ENCODE measurements at places on chromosomes 4 and X.

GRCh38 chr4:73450398-73451004, 14.5 kb downstream of the AFP start:
- DNase-seq, result no peak

- DNase-seq, result no peak
Observed at GRCh38 chr4:41620594-41621256, 82.8 kb downstream of the LIMCH1 start.

- DNase-seq, result peak; percentile 22
Observed at GRCh38 chr4:74370912-74371311, 6.0 kb downstream of the EREG start.

- DNase-seq, result peak; percentile 10
Observed at GRCh38 chr4:83276299-83277040, 8.1 kb downstream of the COQ2 start.

DNA sequence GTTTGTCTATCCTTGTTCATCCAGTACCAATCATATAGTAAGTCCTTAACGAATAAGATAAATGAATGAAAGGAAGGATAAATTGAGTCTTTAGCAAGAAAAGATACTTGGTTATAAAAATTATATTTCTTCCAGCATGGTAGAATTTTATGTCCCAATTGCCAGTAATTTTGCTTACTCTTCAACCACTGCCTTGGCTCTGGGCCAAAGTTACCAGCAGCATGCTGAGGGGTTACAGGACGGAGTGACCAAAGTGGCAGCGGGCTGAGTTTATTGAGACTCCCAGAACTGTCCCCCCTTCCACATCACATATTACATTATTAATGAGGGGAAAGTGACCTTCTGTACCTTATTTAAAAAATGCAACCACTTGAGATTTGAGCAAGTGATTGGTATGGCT, 121.7 kb downstream of the RASGEF1B start:
- no peak for DNase-seq

DNA sequence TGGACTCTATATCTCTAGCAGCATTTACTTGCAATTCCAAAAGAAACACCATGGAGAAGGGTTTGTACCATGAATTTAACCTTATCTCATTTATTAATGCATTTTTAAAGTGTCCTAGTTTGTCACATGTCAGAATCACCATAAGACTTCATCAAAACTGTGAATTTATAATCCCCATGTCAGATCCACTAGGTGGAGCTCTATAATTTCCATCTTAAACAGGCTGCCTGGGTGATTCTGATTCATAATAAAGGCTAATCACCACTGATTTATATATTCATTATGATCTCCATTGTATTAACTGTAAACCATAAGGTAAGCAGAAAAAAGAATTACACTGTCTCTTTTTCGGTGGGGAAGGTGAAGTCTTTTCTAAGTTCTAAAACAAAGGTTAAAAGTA, 4.0 kb downstream of the TCEAL2 start:
- no peak for DNase-seq

DNA sequence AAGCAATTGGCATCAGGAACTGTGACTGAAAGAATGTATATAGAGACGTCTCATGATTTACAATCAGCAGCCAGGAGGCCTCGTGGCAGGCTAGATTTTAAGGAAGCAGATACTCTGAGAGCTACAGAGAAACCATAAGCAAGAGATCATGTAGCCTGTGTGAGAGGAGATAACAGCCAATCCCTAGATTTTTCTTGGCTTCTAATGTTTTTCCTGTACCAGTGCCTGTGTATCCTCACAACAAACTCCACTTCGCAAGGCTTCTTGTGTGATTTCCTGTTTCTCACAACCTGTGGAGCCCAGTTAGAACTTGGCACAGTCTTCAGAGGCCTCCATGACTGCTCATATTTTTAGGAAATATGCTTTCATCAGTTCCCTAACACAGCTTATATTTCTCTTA, 147.9 kb downstream of the PTCHD1 start:
- DNase-seq, result no peak

- no peak for DNase-seq
Observed at GRCh38 chrX:129649268-129650182, 5.2 kb downstream of the APLN start.

- DNase-seq, result no peak
Observed at GRCh38 chrX:149827254-149827653, 45.5 kb downstream of the MAGEA9 start.

DNA sequence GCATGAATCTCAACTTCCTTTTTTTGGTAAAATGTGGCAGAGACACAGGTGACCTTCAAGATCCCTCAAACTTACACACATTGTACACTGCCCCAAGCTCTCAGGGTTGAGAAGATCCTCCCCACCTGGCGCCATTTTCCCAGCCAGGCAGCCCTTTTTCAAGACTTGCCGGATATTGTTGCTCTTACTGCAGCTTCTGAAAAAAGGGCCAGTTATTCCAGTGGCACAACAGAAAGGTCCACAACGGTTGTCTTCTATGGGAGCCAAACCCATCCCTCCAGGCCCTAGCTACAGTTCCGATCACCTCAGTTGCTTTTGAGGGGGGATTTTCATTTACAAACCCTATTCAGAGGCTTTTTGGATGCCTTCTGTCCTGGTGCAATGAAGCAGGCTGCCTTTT, 101.1 kb downstream of the CHIC2 start:
- DNase-seq, result no peak

DNA sequence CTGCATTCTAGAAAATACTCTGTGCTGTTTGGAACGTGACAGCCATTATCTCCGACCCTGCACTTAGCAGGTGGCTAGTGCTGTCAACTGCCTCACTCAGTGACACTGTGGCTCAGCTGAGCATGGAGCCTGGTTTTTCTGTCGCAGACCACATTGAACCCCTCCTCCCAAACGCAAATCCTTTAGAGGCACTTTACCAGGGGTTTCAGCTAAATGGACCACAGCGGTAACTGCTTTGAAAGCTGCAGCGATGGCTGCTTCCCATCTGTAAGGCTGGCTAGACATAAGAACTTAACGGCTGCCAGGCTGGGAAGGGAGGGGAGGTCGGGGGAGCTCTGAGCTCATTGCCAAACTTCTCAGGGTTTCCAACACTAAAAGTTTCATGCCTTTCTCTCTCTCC, 8.1 kb downstream of the SLC34A2 start:
- no peak for DNase-seq

DNA sequence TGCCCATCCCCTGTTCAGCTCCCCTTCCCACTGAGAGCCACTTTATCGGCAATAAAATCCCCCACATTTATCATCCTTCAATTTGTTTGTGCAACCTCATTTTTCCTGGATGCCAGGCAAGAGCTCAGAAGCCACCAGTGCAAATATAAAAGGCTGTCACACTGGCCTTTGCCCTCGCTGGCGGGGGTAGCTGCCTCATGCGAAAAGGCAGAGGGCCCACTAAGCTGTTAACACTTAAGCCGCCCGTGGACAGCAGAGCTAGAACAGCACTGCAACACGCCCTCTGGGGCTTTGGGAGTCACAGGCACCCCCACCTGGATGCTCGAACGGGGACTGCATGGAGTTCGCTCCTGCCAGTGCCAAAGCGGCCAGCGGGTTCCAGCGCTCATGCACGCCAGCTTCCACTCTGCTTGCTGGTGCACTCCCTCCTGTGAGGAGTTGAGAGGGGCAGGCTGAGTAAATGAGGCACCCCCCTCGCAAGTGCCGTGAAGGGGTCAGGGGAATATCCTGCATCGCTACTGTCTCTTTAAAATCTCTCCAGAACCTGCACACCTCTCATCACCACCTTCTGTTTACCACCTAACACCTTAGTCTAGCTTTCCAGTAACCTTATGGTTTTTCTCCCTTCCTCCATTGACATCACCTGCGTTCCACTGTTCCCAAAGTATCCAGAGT, 99.5 kb downstream of the SORBS2 start:
- DNase-seq, result no peak

DNA sequence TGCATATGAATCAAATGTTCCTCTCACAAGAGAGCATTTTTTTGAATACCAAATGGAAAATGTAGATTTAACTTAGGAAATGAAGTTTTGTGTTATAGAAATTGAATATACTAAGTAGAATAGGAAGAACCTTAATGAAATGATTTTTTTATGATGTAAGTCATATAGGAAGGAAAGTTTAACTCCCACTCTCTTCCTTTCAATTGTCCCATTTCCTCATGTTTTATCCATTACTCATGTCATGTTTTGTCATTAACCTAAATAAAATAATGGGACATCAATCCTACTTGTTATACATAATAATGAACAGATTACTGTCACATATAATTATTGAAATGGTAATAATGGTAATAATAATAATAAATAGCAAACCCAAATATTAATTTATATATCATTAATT, 22.7 kb upstream of the SRD5A3 start:
- no peak for DNase-seq

GRCh38 chr4:147560625-147561024, 56.6 kb upstream of the TMEM184C start:
- no peak for DNase-seq

- no peak for DNase-seq
Observed at GRCh38 chr4:145414226-145414625, 67.4 kb upstream of the SMAD1 start.

DNA sequence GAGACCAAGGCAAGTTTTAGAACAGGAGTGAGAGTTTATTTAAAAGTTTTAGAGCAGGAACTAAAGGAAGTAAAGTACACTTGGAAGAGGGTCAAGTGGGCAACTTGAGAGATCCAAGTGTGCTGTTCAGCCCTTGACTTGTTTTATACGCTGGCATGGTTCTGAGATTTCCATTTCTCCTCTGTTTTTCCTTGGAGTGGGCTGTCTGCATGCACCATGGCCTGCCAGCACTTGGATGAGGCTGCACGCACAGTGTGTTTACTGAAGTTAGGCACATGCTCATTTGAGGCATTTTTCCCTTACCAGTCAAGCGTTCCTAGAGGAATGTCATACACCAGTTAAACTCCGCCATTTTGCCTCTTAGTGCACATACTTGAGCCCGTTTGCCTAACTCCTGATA, 8.7 kb upstream of the ZNF674 start:
- DNase-seq, result no peak

- peak; percentile 32 for DNase-seq
Observed at GRCh38 chrX:136028383-136028984, 43.2 kb downstream of the SLC9A6 start.

GRCh38 chrX:137425986-137426385, 139.9 kb upstream of the ZIC3 start:
- DNase-seq, result no peak

GRCh38 chr4:127370604-127371003, 262.2 kb upstream of the INTU start:
- DNase-seq, result no peak

DNA sequence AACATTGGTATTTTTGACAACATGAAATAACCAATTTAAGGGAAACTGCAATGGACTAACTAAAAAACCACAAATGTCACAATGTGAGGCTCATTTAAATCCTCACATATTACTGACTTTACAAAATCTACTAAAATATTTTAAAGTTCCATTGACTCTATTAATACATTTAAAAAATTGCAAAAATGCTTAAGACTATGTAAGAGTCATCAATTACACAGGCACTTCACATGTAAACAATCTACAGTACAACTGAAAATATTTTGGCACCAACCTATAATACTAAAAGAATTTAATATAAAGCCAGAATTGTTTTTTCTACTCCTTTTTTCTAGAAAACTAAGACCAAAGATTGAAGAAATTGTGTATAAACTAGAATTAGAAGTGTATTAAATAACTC, 76.8 kb upstream of the RBMXL3 start:
- DNase-seq, result no peak

GRCh38 chrX:5716666-5717065, 512.0 kb downstream of the NLGN4X start:
- no peak for DNase-seq

- DNase-seq, result no peak
Observed at GRCh38 chr4:162360369-162361149, 196.8 kb upstream of the FSTL5 start.

DNA sequence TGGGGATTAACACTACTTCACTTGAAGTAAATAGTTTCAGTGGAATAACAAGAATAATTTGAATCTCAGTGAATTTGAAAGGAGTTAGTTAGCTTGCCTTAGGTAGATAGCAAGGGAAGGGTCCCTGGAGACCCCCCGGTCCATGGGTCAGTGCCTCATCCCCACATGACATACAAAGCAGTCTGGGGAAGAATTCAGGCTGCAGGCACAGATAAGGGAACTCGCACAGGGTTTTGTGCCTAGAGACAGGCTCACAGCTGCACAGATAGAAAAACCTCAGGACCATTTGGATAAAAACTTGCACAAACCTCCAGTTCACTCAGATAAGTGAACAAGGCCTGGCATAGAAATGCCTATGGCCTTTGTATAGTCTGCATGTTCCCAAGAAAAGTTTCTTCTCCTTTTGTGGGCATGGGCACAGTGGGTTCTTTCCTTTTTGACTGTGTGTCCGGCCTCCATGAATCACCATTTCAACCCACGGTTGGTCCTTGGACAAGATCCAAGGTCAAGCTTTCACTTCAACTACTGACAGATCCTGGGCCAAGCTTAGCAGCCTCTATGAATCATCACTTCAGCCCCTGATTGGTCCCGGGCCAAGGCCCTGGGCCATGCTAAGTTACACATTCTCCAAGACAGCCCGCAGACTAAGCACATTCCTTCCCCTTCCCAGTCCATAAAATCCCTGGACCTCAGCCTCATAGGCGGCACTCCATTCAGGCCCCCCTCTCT, 108.3 kb upstream of the KLHL4 start:
- no peak for DNase-seq

DNA sequence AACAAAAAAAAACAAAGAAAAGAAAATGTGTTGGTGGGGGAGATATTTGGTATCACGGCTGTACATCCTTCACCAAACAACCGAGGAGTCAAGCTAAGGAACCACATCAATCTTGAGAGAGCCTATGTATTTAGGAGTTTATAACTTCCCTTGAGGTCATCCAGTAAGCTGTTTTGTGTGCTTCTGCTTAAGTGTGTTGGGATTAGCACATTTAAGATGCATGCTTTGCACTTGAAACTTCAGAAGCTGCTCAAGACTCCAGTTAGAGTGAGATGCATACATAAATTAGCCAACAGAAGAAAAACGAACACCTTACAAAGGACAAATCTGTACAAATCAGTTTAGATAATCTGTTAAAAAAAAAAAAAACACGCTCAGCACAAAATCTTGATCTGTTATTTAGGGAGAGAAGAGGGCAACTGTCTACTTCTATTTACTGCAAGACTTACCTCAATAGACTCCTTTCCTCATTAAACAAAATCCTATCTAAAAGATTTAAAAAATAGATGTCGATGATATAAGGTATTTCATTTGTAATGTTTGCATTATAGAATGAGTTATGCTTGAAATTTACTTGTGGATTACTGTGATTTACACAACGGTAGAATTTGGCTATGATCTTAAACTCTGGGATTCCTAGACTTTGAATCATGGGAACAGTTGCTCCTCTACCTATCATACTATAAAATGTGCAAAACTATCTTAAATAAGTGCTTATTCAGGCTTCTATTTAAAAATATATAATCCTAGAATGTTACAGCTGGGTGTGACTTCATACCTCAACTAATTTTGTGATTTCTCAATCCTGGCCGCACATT, 53.8 kb upstream of the NAP1L5 start:
- no peak for DNase-seq

GRCh38 chr4:176784816-176785215, 7.9 kb downstream of the VEGFC start:
- no peak for DNase-seq

GRCh38 chr4:188596021-188596420, 456.8 kb downstream of the TRIML1 start:
- no peak for DNase-seq

Data from hematopoietic multipotent progenitor cell treated with erythropoietin and hydrocortisone succinate and interleukin-3 and kit ligand, for 17 days (in vitro differentiated cells).